ENCODE measurements at places on chromosomes 11 and 22.

DNA sequence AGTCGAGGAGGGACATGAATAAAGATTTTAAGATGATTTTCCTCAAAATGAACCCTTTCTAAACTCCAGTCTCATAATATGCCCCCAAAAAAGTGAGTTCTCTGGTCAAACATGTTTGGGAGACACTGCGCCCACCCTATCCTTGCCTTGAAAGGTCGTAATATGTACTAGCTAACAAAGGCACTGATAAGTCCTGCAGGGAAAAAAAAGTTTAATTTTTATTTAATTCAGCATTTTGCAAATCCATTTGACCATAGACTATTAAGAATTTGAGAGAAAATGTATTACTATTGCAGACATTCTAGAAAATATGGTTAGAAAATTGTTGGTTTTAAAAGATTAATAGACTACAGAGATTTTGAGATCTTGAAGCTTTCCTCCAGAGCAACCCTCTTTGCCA, 120.6 kb upstream of the ASPHD2 start:
- no peak for DNase-seq

DNA sequence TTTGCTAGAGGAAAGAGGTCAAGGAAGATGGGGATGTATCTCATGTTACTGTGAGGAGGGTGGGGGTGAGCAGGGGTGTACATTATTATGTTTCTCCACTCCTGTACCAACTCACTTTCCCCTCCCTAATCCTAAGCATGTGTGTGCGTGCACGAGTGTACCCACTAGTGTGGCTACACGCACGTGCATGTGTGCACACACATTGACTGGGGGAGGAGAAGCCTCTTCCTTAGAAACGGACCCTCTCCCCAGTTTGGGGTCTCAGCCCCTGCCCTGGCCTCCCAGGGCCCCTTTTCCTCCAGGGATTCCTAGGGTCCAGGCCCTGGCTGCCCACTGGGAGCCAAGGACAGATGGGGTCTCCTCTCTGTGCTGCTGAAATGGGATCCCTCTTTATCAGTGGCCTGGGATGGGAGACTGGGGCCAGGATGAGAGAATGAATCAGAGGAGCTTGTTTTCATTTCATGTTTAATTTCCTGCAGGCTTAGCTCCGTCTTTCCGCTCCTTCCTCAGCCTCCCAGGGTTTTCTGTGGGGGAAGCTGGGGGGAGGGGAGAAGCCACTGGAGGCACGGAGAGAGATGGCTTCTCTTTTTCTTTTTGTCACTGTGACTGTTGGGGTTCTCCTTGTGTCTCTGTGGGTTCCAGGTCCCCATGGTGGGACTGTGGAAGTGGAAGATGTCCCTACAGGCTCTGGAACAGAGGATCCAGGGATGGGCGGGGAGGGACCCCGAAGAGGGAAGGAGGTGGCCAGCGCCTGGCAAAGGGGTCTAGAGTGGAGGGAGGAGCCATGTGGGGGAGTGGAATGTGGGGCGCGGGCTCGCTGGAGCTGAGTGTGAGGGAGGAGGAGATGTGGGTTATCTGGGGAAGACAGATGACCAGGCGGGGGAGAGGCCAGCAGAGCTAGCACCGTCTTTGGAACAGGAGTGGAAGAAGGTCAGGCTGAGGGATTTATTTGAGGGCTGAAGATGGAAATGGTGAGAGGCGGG, 40.3 kb downstream of the ALX4 start:
- no peak for DNase-seq

- no peak for DNase-seq
Observed at GRCh38 chr11:130601764-130602460, 153.5 kb downstream of the ADAMTS15 start.

GRCh38 chr11:100791860-100792259, 104.8 kb downstream of the ARHGAP42 start:
- DNase-seq = no peak

GRCh38 chr22:42696331-42696967, 24.2 kb downstream of the A4GALT start:
- DNase-seq = no peak

- DNase-seq = no peak
Observed at GRCh38 chr11:65426839-65427690, 4.5 kb downstream of the NEAT1 start.

DNA sequence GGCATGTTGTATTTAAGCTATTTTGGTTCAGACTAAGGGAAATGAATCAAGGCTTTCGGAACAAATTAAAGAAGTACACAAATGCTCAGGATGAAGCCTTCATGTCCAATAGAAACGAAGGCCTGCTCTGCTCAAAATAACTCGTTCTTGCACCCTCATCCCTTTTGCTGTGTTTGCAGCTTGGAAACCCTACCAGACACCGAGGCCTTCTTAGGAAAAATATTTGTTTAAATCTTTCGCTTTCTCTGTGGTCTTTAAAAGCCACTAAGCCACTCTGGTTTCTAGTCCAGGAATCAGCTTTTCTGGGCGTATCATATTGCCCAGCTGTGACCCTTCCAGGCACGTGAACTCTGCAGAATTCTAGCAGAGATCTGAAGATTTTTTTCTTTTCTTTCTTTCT, 60.9 kb upstream of the HSPA8 start:
- no peak for DNase-seq

DNA sequence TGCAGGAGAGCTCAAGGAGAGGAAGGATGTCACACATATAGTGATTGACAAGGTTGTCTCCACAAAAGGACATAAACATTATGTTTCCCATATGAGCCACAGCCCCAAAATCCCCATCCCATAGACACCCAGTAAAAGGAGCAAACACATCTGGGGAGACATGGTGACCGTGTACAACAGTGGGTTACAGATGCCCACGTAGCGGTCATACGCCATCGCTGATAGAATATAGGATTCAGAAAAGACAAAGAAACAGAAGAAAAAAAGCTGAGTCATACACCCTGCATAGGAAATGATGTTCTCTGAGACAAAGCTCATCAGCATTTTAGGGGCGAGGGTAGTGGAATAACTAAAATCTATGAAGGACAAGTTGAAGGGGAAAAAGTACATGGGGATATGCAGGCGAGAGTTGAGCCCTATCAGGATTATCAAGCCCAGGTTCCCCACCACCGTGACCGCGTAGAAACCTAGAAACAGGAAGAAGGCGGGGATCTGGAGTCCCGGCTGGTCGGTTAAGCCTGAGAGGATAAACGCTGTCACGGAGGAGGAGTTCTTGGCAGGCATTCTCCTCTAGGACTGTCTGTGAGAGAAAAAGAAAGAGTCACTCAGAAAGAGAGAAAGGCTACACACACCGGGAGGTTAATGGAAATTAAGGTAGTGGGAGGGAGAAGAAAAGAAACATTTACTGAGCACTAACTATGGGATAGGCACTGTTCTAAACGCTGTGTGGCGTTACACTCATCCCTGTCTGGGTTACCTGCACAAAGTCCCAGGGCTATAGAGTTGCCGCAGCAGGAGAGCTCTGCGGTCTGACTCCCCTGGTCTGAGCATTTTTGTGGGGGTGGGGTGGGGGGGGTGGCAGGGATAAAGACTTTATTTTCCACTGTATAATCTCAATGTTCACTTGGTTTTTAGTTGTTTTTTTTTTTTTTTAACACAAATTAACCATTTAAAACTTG, 36.1 kb upstream of the OR8B8 start:
- peak; percentile 55 for DNase-seq

DNA sequence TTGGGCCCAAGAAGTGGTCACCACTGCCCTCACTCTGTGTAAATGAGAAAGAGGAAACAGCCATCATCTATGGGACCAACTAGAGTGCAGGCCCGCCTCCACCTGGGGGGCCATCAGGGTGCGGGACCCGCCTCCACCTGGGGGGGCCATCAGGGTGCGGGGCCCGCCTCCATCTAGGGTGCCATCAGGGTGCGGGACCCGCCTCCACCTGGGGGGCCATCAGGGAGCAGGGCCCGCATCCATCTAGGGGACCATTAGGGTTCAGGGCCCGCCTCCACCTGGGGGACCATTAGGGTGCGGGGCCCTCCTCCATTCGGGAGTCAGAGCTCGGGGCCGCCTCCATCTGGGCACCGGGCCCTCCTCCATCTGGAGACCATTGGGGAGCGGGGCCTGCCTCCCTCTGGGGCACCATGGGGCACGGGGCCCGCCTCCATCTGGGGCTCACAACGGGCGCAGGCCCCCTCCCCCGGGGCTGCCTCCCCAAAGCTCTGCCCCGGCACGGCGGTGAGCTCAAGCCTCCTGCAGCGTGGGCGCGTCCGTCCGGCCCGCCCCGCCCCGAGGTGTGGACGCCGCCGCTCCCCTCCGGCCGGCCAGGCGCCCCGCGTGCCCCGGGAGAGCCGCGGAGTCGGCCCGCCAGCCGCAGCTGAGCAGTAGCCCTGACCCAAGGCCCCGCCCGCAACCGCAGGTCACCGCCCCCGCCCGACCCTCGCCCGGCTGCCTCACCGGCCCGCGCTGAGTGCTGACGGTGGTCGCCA, 512 bp downstream of the TOLLIP start:
- no peak for DNase-seq

DNA sequence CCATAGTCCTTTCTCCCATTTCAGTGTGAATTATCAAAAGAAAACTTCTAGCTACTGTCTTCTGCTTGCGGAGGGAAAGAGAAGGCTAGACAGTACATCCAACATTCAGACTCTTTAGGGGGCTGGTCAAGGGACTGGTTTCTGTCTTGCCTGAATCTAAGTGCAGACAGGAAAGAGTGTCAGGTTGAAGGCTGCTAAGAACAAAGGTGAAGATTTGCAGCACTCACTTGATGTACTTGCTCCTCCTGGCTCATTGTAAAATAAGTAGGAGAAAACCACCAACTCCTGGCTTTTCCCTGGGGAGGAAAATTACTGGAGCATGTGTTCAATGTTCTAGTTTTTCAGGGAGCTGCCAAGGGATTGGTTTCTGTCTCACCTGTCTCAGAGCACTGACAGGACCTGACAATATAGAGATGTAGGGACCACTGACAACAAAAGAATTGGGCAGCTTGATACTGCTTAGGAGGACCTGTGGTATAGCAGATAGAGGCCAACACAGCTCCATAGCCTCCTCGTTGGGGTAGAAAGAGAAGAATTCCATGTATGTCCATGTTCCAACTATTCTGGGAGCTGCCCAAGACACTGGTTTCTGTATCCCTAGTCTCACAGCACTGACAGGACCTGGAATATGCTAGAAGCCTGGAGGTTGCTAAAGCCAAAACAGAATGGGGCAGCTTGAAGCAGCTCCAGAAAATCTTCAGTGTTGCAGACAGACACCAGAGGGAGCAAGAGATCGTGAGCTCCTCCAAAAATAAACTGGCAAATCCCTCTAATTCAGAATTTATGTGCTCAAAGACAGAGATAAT, 39.7 kb upstream of the MMP12 start:
- peak; percentile 54 for DNase-seq

DNA sequence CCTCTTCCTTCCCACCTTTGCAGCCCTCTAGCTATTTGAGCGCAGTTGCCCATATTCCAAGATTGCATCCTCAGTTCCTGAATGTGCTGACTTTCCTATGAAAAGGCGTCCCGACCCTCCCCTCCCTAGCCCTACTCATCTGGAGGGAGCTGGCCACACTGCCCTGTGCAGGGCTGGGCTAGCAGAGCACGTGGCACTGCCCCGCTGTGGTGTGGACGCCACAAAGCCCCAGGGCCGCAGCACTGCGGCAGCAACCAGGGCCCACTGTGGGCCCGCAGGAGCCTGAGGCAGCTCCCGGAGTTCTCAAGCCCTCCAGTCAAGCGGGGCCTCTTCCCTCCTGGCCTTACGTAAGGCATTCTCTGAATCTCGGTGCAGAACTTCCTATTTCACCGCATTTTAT, 27.6 kb downstream of the B3GAT1 start:
- no peak for DNase-seq

GRCh38 chr22:23800297-23801237, 13.8 kb downstream of the SMARCB1 start:
- DNase-seq = no peak

DNA sequence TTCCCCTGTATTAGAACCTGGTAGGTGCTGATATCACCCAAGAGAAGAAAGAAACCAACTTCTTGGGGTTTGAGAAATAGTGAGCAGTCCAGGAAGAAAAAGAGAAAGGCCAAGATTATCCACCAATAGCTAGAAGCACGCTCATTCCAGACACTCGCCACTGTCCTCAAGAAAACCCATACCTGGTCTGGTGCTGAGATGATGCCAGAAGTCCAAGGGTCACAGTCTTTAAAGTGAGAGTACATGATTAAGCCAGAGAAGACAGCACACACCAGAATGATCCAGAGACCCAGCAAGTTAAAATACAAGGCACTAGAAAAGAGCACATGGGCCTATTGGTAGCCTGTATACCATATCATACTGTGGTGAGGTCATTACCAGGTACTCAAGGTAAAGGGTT, 23.6 kb downstream of the SLC5A12 start:
- no peak for DNase-seq

DNA sequence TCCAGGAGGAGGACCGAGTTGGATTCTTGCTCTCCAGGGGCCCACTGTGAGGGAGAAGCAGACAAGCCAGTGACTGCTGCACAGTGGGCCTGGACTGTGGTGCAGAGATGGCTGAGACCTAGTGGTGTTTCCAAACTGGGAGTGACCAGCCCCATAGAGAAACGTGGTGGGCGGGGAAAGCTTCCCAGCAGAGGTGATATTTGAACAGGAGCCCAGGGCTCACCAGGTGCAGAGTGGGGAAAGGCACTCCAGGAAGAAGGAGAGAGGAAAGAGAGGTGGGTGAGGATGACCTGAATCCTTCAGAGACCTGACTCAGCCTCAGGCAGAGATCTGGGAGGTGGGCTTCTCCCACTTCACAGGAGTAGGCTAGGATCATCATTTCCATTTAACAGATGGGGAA, 52.1 kb upstream of the RASD2 start:
- no peak for DNase-seq

- DNase-seq = no peak
Observed at GRCh38 chr11:82195283-82195682, 538.4 kb downstream of the FAM181B start.

GRCh38 chr11:80136991-80137390, 696.2 kb upstream of the TENM4 start:
- no peak for DNase-seq

DNA sequence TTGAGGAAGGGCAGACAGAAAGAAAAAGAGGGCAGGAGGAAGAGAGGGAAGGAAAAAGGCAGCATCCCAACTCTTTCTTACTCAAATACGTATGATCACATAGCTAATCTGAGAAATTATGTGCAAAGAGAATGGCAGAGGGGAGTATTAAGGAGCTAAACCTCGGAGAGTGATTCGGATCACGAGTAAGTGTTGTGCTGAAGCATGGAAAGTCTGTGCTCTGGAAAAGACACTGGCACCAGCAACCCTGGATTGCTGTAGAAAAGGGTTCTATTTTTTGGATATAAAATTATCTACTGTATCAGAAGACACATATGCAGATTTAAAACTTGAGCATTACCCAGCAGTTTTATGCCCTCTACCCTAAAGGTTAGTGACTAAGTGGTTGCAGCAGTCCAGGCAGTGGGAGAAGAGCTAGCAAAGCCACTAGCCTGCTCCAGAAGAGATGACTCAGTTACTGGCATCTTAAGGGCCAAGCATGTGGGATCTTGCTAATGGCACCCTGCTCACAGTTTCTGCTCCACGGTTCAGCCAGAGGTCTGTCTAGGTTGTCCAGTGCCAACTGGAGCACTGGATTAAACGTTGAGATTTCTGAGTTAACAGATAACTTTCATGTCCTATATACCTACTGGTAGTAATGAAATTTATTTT, 151.7 kb downstream of the SWAP70 start:
- no peak for DNase-seq

GRCh38 chr11:117910525-117910924, 18.7 kb downstream of the TMPRSS13 start:
- DNase-seq = no peak

Measured in H1 (cell line).